ENCODE measurements at places on chromosomes 7 and 10.

DNA sequence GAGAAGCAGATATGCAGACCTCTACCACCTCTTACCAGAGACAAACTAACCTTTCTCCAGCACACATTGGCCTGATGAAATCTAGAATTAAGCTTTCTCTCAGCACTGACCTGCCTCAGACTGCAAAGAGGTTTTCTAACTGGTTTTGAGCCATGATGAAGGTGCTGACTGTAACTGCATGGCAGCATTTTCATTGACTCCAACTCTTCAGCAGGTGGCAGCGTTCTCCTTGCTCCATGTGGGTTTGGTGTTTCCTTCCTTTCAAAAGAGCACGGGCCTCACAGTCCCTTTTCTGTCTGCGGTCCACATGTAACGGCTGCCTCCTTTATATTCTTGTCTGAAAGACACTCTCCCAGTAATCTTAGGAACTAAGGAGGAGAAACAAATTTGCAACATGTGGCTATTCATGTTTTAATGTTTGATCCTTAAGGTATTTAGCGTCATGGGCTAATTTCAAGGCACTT, 12.6 kb downstream of the KLLN start:
- no peak for DNase-seq

- DNase-seq = no peak
Observed at GRCh38 chr7:49876202-49876601, 102.8 kb downstream of the VWC2 start.

DNA sequence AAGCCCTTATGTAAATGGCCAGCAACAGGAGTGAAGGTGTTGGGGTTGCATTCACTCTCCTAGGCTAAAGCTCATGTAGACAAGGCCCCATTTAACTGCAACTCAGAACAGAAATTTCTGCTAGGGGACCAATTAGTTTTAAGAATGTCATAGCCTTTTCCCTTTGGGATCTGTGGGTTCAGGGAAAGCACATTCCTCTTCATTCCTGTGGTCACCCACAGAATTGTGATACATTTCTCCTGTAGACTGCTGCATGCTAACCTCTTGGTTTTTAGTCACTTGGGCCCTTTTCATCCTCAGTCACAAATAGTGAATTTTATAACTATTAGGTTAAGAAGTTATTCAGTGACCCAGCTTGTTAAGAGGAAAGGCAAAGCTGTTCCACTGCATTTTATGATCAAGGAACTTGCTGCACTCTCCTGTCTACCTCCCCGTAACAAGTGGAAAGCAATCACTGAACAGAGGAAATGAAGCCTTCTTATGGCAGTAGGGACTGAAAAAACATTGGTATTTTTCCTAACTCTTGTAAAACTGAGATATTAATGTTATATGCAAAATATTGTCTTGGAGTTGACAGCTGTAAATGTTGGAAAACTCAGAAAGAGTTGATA, 124.9 kb downstream of the SND1 start:
- no peak for DNase-seq

GRCh38 chr7:107506674-107507339, 37.0 kb downstream of the GPR22 start:
- DNase-seq = no peak

Measured in omental fat pad (tissue), 4 donors.